ENCODE measurements at places on chromosomes 7 and 10. TPM values are rescaled to one million over a fixed set of nuclear protein-coding genes. Genes with fewer than 3 reads are reported as not detected.
A peak's percentile ranks its signal among the peaks of the same experiment; 100 is the strongest.

- peaks cover 18% of the 10 kb centered on the region for H3K27me3 ChIP-seq
- H3K4me3 ChIP-seq = no peak overlapping the region
- H3K36me3 ChIP-seq = no peaks in the 10 kb centered on the region
- no peaks in the 10 kb centered on the region for H3K4me1 ChIP-seq
Measured at GRCh38 chr7:108360058-108360800, 96.0 kb downstream of the NRCAM start.

DNA sequence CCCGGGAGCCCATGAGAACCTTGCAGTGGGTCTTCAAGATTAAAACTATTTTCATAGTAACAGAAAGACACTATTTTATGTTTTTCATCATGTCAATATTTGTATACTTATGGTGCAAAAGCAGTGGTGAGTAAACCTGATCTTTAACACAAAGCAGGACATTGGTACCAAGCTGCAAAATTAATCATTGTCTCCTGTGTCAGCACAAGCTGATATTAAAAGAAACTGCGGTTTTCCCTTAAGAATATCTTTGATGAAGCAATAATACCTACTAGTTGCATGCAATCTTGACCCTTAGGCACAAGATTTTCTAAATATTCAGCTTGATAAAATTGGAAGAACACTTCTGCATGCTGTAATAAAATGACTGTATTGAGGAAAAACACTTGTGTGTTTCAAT, 121.7 kb downstream of the MDFIC start:
- no peaks in the 10 kb centered on the region for H3K27me3 ChIP-seq
- DNase-seq = no peak
- no peaks in the 10 kb centered on the region for H3K36me3 ChIP-seq
- no peaks in the 10 kb centered on the region for H3K4me1 ChIP-seq

DNA sequence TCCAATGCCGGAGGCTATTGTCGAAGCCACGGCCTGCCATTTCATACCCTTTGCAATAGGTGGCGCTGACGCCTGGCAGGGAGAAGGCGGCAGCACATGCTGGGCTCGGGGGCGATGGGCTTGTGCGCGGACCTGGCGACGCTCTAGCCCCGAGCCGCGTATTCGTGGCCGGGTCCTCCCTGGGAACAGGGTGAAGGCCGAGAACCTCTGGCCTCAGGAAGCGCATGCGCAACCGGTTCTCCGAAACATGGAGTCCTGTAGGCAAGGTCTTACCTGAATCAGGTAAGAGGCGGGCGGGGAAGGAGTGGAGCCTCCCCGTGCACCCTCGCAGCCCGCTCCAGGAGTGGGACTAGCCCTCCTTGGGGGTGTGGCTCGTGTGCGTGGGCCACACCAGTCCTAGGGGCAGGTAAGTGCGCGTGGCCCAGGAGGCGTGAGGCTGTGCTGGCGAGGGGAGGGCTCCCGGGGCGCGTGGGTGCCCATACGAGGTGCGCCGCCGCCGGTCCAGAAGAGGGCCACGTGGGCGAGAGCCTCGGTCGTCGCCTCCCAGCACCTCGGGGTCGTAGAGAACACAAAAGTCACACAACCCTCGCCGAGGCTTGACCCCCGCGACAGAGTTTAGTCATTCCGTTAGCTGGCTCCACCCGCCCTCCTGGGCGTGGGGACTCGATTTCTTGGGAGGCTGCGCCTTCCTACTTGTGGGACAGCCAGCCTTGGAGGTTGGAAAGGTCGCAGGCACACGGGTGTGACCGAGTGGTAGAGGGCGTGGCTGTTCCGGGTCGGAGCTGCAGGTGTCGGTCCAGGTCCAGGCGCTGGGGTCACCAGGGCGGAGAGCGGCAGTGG, 5.6 kb upstream of the MEST start:
- no peaks in the 10 kb centered on the region for H3K36me3 ChIP-seq
- no peak overlapping the region for H3K27ac ChIP-seq
- no peak overlapping the region for H3K4me3 ChIP-seq
- DNase-seq = peak; percentile 58
- peaks cover 17% of the 10 kb centered on the region for H3K27me3 ChIP-seq

GRCh38 chr10:80589726-80590373, 52.1 kb downstream of the SH2D4B start:
- no peak overlapping the region for H3K4me3 ChIP-seq
- H3K36me3 ChIP-seq = no peaks in the 10 kb centered on the region
- H3K27me3 ChIP-seq = peaks cover 26% of the 10 kb centered on the region
- no peak overlapping the region for H3K27ac ChIP-seq
- no peak for DNase-seq

DNA sequence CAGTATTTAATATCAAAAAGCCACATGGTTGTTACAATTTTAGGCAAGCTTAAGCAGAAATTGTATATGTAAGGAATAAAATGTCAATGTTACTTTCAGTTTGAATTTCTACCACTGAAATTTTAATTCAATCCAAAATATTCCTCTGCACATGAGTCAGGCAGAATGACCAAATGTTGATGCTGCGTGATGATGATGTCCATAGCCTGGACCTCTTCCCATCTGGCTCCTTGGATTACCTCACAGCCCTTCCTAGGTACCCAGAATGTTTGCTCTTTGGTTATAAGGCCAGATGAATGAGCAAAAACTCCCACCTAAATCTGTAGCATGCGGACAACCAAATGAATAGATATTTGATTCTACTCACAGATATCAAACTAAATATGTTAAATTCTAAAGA, 258.3 kb upstream of the IMMP2L start:
- no peaks in the 10 kb centered on the region for H3K36me3 ChIP-seq
- H3K4me3 ChIP-seq = no peak overlapping the region
- no peak for DNase-seq
- no peaks in the 10 kb centered on the region for H3K4me1 ChIP-seq
- H3K27me3 ChIP-seq = no peaks in the 10 kb centered on the region
- H3K27ac ChIP-seq = no peak overlapping the region

DNA sequence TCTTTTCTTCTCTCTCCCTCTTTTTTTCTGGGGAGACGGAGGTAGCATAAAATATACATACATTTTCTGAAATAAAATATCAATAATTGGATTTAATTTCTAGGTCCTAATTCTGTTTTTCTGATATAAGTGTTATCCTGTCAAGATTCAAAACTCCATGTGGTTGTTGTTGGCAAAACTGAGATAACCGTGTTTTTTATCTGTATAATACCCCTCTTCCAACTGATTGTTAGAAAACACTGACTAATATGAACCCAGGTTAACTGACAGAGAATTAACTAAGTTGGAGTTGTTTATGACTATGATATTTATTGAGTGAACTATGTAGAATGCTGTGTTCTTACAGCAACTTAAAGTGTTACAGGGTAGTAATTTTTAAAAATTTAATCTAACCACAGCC, 236.5 kb upstream of the KAT6B start:
- H3K4me1 ChIP-seq = no peaks in the 10 kb centered on the region
- no peak for DNase-seq

DNA sequence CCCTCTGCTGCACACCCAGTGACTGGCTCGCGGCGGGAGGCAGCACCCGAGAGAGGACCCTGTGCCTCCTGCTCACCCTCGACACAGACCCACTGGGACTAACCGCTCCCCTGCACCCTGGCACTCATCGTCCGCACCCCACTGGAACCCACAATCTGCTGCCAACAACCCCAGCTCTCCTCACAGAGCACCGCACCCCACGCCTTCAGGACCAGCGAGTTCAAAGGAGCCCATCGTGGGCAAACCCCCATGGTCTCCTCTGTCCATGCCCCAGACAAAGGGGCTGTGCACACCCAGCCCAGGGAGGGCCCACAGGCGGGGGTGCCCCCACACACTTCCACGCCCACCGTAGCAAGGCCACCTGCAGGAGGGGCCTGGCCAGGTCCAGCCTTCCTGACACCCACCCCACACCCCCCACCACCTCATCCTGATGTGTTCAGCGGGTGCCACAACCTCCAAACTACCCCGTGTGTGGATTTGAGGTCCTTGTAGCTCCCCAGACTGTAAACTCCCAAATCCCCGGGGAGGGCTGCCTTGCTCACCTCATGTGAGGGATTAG, 14.0 kb downstream of the RASGEF1A start:
- peaks cover 11% of the 10 kb centered on the region for H3K27me3 ChIP-seq
- H3K27ac ChIP-seq = no peak overlapping the region
- no peak overlapping the region for H3K4me3 ChIP-seq
- no peaks in the 10 kb centered on the region for H3K36me3 ChIP-seq
- peaks cover 56% of the 10 kb centered on the region for H3K4me1 ChIP-seq

- H3K36me3 ChIP-seq = no peaks in the 10 kb centered on the region
- no peak for DNase-seq
- no peak overlapping the region for H3K27ac ChIP-seq
Measured at GRCh38 chr7:142030848-142031247, 35.2 kb downstream of the MGAM start.

- H3K36me3 ChIP-seq = no peaks in the 10 kb centered on the region
- H3K27ac ChIP-seq = no peak overlapping the region
- peaks cover 12% of the 10 kb centered on the region for H3K27me3 ChIP-seq
- H3K4me1 ChIP-seq = no peaks in the 10 kb centered on the region
Measured at GRCh38 chr10:15295537-15296325, 75.4 kb downstream of the FAM171A1 start.

Gene C10orf53
- not detected for total RNA-seq

GRCh38 chr10:100890141-100890672, 22.6 kb upstream of the SLF2 start:
- H3K4me3 ChIP-seq = no peak overlapping the region
- no peaks in the 10 kb centered on the region for H3K36me3 ChIP-seq
- H3K27me3 ChIP-seq = peaks cover 2% of the 10 kb centered on the region

DNA sequence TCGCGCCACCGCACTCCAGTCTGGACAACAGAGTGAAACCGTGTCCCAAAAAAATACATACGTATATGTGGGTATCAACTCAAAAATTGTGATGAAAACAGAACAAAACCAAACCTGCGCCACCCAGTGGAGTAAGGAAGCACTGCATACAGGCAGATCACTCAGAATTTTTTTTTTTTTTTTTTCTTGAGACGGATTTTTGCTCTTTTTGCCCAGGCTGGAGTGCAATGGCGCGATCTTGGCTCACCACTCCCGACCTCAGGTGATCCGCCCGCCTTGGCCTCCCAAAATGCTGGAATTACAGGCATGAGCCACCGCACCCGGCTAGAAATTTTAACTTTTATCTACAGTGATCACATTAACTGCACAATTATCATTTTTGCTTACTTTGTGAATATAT, 9.1 kb upstream of the TMEM236 start:
- no peak overlapping the region for H3K4me3 ChIP-seq
- H3K4me1 ChIP-seq = peaks cover 5% of the 10 kb centered on the region
- H3K36me3 ChIP-seq = no peaks in the 10 kb centered on the region
- no peak overlapping the region for H3K27ac ChIP-seq
- DNase-seq = peak; percentile 56

DNA sequence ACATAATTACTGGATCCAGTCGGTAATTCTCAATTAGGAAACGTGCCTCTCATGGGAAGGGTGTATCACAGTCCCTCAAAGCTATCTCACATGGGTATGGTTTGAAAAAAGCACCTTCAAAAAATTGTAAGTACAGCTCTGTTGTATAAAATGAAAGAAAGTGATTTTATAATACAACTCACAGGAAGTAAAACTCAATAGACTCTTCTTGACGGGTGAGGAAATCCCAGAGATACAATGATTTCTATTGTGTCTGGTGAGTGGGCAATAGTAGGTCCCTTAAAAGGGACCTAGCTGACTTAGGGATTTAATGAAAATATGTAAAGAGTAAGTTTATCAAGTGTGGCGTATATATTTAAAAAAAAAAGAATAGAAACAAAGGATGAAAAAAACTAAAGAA, 27.0 kb downstream of the TASOR2 start:
- H3K27me3 ChIP-seq = no peaks in the 10 kb centered on the region
- DNase-seq = no peak
- H3K4me1 ChIP-seq = 0 out of 3 replicates have a peak, but pooled peaks cover 2% of the 10 kb centered on the region
- H3K36me3 ChIP-seq = peaks cover 7% of the 10 kb centered on the region

GRCh38 chr10:130195746-130196294, 59.6 kb downstream of the GLRX3 start:
- DNase-seq = no peak
- H3K4me1 ChIP-seq = peaks cover 19% of the 10 kb centered on the region
- H3K36me3 ChIP-seq = no peaks in the 10 kb centered on the region
- H3K4me3 ChIP-seq = no peak overlapping the region

Gene SEMA4G
- total RNA-seq = 4.2 TPM

Gene KLHL7
- 28.4 TPM for total RNA-seq

DNA sequence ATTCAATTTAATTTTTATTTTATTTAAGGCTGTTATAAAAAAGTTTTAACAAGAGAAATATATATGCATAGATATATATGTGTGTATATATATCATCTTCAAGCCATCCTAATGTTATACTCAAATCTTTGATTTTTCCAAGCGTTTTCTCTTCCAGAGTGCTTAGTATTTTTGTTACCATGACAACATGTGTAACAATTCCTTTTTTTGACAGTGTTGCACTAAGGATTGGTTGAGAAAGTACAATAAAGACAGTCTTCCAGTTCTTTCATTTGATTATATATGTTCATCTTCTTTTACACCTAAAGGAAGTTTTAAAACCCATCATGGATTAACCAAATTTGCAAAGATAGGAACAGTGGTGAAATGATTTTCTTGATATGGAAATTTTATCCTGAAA, 171.7 kb downstream of the KLF6 start:
- no peaks in the 10 kb centered on the region for H3K36me3 ChIP-seq
- no peaks in the 10 kb centered on the region for H3K4me1 ChIP-seq
- DNase-seq = no peak
- H3K27me3 ChIP-seq = no peaks in the 10 kb centered on the region
- no peak overlapping the region for H3K27ac ChIP-seq

- H3K27me3 ChIP-seq = no peaks in the 10 kb centered on the region
- H3K36me3 ChIP-seq = peaks cover 3% of the 10 kb centered on the region
- peak overlapping the region; percentile 0 for H3K27ac ChIP-seq
- no peaks in the 10 kb centered on the region for H3K4me1 ChIP-seq
- no peak overlapping the region for H3K4me3 ChIP-seq
- DNase-seq = no peak
Measured at GRCh38 chr10:72186258-72186981, 29.4 kb upstream of the ANAPC16 start.

DNA sequence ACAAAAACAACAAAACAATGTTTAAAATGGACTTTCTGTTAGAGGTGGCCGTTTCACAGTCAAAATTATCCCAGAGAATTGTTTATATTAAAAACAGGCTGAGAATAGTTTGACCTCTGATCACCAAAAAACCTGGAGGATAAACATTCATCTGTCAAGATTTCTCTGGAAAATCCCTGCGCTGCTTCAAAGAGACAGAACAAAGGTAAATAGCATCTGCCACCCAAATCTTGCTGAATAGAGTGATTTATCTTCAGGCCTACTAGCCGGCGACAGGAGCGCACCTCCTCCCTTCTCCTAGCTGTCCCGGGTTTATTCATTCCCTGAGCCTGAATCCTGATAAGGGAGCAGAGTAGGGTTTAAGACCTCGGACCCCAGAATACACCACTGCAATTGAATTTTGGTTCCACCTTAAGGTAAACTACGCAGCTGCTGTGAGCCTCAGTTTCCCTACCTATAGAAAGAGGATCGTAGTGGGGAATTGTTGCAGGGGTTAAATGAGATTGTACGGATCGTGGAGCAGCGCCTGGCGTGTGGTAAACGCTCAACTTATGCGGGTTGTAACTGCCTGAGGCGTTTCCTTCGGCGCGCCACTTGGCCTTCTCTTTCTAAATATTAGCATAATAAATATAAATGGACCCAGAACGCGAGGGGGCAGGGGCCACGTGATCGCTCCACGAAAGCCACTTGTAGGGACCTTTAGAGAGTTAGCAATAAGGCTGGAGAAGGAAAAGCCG, 498 bp upstream of the ST7 start:
- peak overlapping the region; percentile 95 for H3K27ac ChIP-seq
- peak overlapping the region; percentile 79 for H3K4me3 ChIP-seq
- peaks cover 27% of the 10 kb centered on the region for H3K4me1 ChIP-seq
- H3K36me3 ChIP-seq = peaks cover 8% of the 10 kb centered on the region

GRCh38 chr10:19993714-19994315, 177.6 kb downstream of the PLXDC2 start:
- H3K36me3 ChIP-seq = no peaks in the 10 kb centered on the region
- no peak overlapping the region for H3K4me3 ChIP-seq
- no peaks in the 10 kb centered on the region for H3K27me3 ChIP-seq
- H3K4me1 ChIP-seq = no peaks in the 10 kb centered on the region
